ENCODE measurements at places on chromosomes 12 and 14.

DNA sequence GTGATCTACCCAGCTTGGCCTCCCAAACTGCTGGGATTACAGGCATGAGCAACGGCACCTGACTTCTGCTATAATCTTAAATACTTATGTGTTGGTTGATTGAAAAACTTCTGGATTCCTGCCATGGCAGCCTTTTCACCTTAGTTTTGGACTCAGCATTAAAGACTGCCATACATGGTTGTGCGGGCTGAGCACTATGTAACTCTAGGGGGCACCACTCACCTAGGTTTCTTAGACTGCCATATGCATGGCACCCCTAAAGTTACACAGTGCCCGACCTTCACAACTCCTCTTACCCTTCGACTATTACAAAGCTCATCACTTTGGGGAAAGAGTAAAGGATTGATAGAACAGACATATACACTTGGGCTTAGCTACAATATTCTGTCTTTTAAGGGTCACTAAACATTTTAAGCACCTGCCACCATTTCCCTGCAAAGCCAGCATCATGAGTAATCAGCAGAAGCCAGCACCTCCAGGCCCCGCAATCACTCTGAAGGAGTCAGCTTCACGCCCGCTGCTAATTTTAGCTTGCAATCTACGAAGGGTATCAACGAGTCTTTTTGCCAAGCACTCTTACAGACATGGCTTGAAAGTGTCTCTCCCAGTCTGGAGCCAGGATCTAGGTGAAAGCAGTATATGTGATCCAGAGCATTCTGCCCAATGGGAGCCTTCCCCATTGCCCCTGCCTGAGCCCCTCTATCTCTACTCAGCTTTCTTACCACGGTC is 59.8 kb downstream of the SUDS3 start:
- no peaks in the 10 kb centered on the region for H3K36me3 ChIP-seq
- no peaks in the 10 kb centered on the region for H3K4me1 ChIP-seq
- DNase-seq, result no peak
- H3K27me3 ChIP-seq, result no peaks in the 10 kb centered on the region
- H3K4me3 ChIP-seq, result no peak overlapping the region

GRCh38 chr12:48377646-48378045 is 26.9 kb upstream of the ZNF641 start:
- no peak overlapping the region for H3K4me3 ChIP-seq
- H3K36me3 ChIP-seq, result no peaks in the 10 kb centered on the region
- no peaks in the 10 kb centered on the region for H3K4me1 ChIP-seq
- DNase-seq, result no peak
- no peak overlapping the region for H3K27ac ChIP-seq

GRCh38 chr12:15600223-15600935 is 188.8 kb downstream of the EPS8 start:
- H3K36me3 ChIP-seq, result no peaks in the 10 kb centered on the region
- no peaks in the 10 kb centered on the region for H3K4me1 ChIP-seq
- H3K27ac ChIP-seq, result no peak overlapping the region
- DNase-seq, result no peak

DNA sequence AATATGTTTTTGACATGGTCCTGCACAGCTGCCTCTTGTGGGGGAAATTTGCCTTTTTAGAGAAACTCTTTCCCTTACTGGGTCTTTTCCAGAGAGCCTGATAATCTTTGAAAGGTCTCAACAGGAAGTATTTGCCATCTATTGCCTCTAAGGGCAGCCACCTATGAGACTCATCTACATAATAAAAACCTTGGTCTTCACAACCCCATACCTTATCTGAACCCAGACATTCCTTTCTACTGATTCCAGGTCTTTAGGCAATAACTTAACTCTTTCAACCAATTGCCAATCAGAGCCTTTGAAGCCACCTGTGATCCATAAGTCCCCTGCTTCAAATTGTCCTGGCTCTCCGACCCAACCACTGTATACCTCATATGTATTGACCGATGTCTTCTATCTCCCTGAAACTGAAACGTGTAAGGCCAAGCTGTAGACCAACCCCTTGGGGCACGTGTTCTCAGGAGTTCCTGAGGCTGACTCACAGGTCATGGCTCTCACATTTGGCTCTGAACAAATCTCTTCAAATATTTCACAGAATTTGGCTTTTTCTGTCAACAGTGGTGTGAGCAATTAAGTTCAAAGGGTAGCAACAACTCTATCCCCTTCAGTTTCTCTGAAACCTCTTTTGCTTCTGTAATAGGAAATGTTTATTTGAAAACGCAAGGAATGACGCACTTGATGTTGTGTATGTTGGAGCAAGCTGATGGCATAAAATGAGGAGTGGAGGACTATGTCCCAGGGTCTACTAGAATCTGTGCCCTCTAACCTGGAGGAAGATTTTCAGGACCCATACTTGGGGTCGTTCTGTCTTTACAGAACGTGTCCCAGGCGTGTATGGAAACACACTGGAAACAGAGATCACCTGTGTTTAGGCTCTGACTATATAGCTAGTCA is 49.2 kb upstream of the EIF5 start:
- no peak for DNase-seq
- H3K4me1 ChIP-seq, result no peaks in the 10 kb centered on the region
- no peak overlapping the region for H3K4me3 ChIP-seq
- peaks cover 54% of the 10 kb centered on the region for H3K27me3 ChIP-seq

DNA sequence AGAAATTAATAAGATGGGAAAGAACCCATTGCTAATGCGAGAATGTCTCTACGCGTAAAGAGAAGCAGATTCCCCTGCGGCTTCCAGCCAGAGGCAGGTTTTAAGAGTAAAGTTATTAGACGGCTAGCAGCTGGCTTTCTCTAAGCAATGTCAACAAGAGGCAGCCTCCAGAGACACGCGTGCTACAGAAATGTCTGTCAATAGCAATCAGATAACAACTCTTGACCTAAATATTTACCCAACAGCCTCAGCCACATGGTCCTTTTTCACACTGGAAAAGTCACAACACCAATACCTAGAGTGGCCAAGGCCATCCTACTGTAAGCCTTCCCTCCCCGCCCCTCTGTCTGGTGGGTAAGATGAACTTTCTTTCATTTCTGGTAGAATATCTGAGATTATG is 146.0 kb upstream of the SFSWAP start:
- H3K4me3 ChIP-seq, result no peak overlapping the region
- no peak overlapping the region for H3K27ac ChIP-seq
- H3K4me1 ChIP-seq, result no peaks in the 10 kb centered on the region
- no peak for DNase-seq
- no peaks in the 10 kb centered on the region for H3K27me3 ChIP-seq
- H3K36me3 ChIP-seq, result no peaks in the 10 kb centered on the region

- peaks cover 3% of the 10 kb centered on the region for H3K36me3 ChIP-seq
- no peak overlapping the region for H3K27ac ChIP-seq
- DNase-seq, result no peak
- no peaks in the 10 kb centered on the region for H3K27me3 ChIP-seq
Measured at GRCh38 chr14:75847584-75847983, 134.2 kb downstream of the TGFB3 start.

DNA sequence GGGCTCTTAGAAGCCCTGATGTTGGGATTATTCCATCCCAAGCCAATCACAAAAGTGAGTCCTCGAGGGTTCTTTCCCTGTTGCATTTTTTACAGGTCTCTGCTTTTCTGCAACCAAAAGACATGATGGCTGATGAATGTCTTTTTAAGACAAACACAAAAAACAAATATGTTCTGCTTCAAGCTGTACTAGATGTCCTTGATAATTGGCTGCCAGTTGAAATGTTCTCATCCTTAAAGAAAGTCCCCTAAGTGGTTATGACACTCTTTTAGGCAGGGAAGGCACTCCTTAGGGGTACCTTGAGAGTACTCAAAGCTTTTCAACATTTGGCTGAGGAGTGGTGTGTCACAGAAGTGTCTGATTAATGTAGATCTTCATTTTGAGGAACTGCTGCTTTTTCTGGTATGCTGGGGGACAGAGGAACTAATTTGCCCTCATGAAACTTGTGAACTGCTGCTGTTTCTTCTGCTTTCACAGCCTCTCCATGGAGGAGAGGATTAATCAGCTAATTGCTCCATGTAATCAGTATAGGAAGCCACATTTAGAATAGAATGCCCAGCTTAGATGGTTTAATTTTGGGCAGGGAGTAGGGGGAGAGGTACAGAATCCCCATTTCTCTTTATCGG is 22.8 kb upstream of the IGF1 start:
- no peaks in the 10 kb centered on the region for H3K36me3 ChIP-seq
- no peak overlapping the region for H3K27ac ChIP-seq
- H3K4me1 ChIP-seq, result no peaks in the 10 kb centered on the region
- no peak for DNase-seq
- no peaks in the 10 kb centered on the region for H3K27me3 ChIP-seq

GRCh38 chr12:131058700-131059099 is 105.0 kb downstream of the ADGRD1 start:
- no peak for DNase-seq
- peaks cover 36% of the 10 kb centered on the region for H3K27me3 ChIP-seq
- H3K36me3 ChIP-seq, result no peaks in the 10 kb centered on the region
- no peak overlapping the region for H3K27ac ChIP-seq

- H3K27me3 ChIP-seq, result no peaks in the 10 kb centered on the region
- DNase-seq, result no peak
- peaks cover 17% of the 10 kb centered on the region for H3K4me1 ChIP-seq
- no peak overlapping the region for H3K27ac ChIP-seq
- no peaks in the 10 kb centered on the region for H3K36me3 ChIP-seq
- no peak overlapping the region for H3K4me3 ChIP-seq
Measured at GRCh38 chr12:104583301-104583700, 126.6 kb downstream of the CHST11 start.

DNA sequence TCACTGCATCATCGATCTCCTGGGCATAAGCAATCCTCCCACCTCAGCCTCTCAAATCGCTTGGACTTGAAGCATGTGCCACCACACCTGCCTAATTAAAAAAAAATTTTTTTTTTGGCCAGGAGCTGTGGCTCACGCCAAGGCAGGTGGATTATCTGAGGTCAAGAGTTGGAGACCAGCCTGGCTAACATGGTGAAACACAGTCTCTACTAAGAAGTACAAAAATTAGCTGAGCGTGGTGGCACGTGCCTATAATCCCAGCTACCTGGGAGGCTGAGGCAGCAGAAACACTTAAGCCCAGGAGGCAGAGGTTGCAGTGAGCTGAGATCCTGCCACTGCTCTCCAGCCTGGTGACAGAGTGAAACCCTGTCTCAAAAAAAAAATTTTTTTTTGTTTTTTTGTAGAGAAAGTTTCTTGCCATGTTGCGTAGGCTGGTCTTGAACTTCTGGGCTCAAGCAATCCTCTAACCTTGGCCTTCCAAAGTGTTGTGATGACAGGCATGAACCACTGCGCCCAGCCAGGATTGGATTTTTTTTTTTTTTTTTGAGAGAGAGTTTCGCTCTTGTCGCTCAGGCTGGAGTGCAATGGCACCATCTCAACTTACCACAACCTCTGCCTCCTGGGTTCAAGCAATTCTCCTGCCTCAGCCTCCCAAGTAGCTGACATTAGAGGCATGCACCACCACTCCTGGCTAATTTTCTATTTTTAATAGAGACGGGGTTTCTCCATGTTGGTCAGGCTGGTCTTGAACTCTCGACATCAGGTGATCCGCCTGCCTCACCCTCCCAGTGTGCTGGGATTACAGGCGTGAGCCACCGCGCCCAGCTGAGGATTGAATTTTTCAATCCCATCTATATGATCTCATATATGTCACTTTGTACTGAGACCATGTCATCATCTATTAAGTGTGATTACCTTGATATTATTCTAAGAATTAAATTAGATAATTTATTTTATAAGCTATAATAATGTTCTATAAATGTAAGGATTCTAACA is 12.4 kb downstream of the SLC2A3 start:
- no peaks in the 10 kb centered on the region for H3K27me3 ChIP-seq
- DNase-seq, result no peak
- H3K27ac ChIP-seq, result no peak overlapping the region
- H3K36me3 ChIP-seq, result peaks cover 15% of the 10 kb centered on the region

- no peaks in the 10 kb centered on the region for H3K36me3 ChIP-seq
- no peak overlapping the region for H3K27ac ChIP-seq
- no peak overlapping the region for H3K4me3 ChIP-seq
- no peaks in the 10 kb centered on the region for H3K4me1 ChIP-seq
- DNase-seq, result no peak
- no peaks in the 10 kb centered on the region for H3K27me3 ChIP-seq
Measured at GRCh38 chr14:49121246-49121645, 464.9 kb downstream of the RPS29 start.

- no peaks in the 10 kb centered on the region for H3K4me1 ChIP-seq
- no peaks in the 10 kb centered on the region for H3K36me3 ChIP-seq
- no peak overlapping the region for H3K4me3 ChIP-seq
- H3K27me3 ChIP-seq, result peaks cover 2% of the 10 kb centered on the region
- no peak overlapping the region for H3K27ac ChIP-seq
Measured at GRCh38 chr12:106195621-106196027, 52.2 kb downstream of the CKAP4 start.

DNA sequence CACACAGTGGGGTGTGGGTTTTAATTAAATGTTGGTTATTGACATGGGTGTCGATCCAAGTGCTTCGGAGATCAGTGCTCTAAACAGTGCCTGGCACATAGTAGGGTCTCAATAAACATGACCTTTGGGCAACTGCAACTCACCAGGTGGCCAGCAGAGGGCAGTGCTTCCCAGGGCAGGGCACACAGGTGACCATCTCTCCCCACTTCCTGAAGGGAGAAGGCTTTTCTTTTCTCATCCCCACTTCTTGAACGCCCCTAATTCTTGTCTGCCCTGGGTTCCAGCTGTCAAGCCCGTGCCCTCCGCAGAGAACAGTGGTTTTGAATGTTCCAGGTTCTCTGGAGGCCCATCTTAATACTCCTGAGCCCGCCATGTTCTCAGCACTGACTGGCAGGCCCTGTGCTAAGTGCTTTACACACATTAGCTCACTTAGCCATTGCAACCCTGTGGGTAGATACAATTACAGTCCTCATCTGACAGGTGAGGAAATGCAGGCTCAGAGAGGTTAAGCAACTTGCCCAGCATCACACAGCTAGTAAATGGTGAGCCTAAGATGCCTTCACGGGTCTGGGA is 16.3 kb downstream of the RAPGEF3 start:
- H3K36me3 ChIP-seq, result no peaks in the 10 kb centered on the region
- peaks cover 35% of the 10 kb centered on the region for H3K27me3 ChIP-seq
- no peak overlapping the region for H3K4me3 ChIP-seq
- H3K27ac ChIP-seq, result no peak overlapping the region
- H3K4me1 ChIP-seq, result peaks cover 9% of the 10 kb centered on the region

DNA sequence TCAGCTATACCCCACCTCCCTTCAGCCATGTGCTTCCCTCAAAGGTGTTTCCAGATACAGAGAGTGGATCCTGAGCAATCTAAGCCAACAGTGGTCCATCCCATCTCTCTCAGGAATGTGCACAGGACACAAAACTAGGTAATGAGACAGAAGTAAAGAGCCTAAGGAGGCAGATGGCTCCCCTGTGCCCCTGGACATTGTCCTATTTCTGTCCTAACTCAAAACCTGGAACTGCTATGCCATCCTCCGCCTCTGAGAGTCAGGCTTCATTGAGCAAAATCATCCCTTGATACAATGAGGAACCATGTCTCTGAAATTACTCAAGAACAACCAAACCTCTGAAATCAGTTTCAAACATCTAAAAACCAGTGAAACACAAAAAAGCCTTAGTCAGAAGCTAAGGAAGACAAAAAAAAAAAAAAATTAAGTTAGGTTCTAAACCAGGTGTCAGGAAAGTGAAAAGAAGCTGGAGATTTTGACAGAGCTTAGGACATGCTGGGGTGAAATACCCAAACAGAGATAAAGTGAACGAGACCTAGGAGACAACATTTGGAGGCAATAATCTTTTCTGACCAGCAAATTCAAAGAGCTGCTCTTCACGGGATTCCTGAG is 200.3 kb upstream of the PLEKHG7 start:
- peaks cover 16% of the 10 kb centered on the region for H3K4me1 ChIP-seq
- no peaks in the 10 kb centered on the region for H3K27me3 ChIP-seq
- DNase-seq, result no peak
- H3K27ac ChIP-seq, result no peak overlapping the region
- no peaks in the 10 kb centered on the region for H3K36me3 ChIP-seq
- no peak overlapping the region for H3K4me3 ChIP-seq

GRCh38 chr14:33461036-33461435 is 489.8 kb downstream of the EGLN3 start:
- no peak overlapping the region for H3K4me3 ChIP-seq
- no peaks in the 10 kb centered on the region for H3K27me3 ChIP-seq
- no peaks in the 10 kb centered on the region for H3K36me3 ChIP-seq
- DNase-seq, result no peak
- H3K4me1 ChIP-seq, result no peaks in the 10 kb centered on the region

All from T-cell (primary cell).